ENCODE measurements at places on chromosomes 5 and 9. TPM values are rescaled to one million over a fixed set of nuclear protein-coding genes. Genes with fewer than 3 reads are reported as not detected.

Gene PCDHB12
- total RNA-seq: not detected

Gene ACER2
- total RNA-seq: 4.2 TPM

Gene SPTLC1
- 44.0 TPM for total RNA-seq

Gene SLC34A3
- total RNA-seq: not detected

Gene GLRA1
- total RNA-seq: not detected

Gene PAEP
- total RNA-seq: not detected

Gene PCDHB10
- not detected for total RNA-seq

Gene UAP1L1
- 6.2 TPM for total RNA-seq

Gene SKP2
- total RNA-seq: 7.6 TPM

Gene DDX41
- total RNA-seq: 33.4 TPM

Gene FSTL4
- total RNA-seq: 0.52 TPM

Gene PCDHGC5
- not detected for total RNA-seq

Gene SPINK6
- total RNA-seq: not detected
